Bronchial epithelial cell (primary cell): ENCODE measurements at places on chromosomes 12 and 14.

DNA sequence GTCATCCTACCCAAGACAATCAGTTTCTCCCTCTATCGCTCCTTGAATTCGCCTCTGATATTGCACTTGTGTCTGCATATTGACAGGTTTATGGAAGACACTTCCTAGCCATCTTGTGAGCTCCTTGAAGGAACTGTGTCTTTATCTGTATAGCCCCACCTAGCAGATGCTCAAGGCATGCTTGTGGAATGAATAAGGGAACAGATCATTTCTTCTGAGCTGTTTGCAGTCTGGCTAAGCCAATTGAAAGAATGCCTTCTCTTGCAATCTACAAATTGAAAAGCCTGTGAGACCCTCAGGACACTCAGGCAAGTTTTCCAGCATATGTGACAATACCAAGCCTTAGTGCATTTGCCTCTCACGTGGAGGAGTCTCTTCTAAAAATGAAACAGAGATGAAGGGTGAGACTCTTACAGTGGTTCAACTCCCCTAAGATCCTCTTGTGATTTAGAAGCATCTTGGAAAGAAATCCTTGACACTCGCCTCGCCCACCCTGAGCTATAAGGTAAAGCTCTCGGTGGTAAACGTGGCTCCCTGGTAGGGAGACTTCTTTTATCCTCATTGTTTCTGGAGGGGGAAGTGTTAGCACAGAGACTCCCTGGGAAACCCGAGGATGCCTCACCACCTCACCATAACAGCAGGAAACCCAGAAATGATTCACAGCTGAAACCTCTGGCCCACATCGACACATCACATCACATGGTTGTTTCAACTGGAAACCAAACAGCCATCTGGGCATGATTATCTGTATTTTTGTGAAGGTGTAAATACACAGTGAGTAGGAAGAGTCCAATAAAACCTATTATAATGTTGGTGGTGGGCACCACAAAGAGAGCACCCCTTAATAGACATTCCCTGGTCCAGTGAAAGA, 112.3 kb upstream of the BCL2L14 start:
- peak; percentile 93 for DNase-seq

DNA sequence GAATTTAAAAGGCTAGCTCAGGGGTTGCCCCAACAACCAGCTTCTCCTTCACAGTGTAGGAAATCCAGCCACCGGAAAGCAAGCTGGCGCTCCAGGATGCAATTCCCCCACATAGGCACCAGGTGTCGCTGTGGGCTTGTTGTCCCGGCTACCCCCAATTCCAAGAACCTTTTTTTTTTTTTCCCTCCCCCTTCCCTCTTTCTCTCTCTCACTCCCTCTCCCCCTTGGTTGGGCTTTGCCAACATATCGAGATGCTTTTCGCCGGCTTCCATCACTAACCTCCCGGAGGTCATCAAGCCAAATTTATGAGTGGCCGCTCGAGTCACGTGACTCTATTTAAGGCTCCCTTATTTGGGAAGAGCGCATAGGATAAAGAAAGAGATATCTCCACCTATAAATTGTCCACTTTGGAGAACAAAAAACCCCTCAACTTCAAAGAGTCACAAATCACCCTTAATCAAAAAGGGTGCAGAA, at the start of gene HOXC5:
HOXC5 (plus strand) TSS at position 424 of the 474 bp plus-strand sequence. CDS start 73 bp downstream, outside the sequence.
- DNase-seq = peak; percentile 49

DNA sequence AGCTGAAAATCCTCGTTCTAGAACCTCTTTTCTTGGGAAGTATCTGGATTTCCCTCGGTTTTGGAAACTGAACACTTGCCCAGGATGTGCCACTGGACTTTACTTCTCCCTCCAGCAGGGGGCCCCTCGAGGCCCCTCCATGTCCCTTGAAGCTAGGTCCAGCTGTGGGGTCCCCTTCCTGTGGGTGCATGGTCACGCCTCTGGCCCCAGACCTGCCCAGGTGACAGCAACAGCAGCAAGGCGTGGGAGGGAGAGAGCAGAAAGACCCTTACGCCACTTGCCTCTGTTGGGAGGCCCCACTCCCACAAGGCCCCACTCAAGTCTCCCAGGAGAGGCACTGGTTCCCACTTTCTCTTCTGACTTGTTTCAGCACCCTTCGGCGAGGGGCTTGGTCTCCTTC, 3.1 kb downstream of the SLC25A29 start:
- no peak for DNase-seq

DNA sequence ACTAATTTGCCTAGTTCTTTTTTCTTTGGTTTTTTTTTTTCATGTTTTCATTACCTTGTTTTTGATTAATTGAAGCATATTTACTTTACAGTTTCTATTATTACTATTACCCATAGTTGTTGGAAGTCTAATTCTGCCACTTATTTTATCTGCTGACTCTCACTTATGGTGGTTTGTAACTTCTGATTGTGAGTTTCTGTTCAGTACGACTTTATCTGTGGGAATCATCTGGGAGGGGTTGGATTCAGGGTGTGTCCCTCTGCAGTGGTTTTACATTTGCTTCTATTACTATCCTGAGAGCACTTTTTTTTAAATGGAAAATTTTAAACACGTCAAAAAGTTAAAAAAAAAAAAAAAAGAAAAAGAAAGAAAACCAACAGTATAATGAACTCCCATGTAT, 26.4 kb upstream of the SOS2 start:
- DNase-seq = no peak

GRCh38 chr12:20205854-20206253, 162.5 kb upstream of the PDE3A start:
- peak; percentile 15 for DNase-seq

DNA sequence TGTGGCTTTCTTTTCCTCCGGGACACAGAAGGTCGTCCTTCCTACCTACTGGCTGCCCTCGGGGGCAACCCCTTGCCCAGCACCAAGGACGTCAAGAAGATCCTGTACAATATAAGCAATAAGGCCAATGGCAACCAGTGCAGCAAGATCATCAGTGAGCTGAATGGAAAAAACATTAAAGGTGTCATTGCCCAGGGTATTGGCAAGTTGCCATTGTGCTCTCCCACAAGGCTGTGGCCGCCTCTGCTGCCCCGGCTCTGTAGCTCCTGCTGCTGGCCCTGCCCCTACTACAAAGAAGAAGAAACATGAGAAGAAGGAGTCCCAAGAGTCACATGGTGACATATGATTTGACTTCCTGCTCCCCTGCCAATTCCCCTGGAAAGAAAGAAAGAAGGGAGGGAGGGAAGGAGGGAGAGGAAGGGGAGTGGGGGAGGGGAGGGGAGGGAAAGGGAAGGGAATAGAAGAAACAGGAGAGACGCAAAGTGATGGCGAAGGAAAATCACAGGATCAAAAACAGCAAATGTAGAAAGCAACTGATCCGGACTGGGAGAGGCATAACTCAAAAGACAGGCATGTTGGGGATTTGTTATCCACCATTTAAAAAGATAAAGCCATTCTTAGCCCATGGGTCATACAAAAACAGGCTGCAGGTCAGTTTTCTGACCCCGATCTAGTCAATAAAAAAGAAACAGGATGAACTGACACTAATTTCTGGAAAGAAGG, 61.3 kb upstream of the RESF1 start:
- no peak for DNase-seq

DNA sequence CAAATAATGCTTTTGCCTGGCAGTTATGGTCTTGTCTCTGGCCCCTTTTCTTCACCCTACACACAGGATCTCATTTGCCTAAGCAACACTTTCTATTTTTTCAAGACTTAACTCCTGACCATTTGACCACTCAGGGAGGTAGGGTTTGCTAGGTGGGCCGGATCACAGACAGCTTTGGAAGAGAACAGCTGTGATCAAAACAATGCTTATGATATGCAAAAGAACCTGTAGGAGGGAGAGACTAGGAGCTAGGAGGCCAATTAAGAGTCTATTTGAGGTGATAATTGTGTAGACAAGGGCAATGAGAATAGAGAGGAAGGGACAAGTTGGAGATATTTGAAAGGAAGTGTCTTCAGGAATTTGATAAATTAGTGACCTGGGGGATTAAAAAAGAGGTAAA, 12.3 kb upstream of the DACT1 start:
- DNase-seq = no peak

DNA sequence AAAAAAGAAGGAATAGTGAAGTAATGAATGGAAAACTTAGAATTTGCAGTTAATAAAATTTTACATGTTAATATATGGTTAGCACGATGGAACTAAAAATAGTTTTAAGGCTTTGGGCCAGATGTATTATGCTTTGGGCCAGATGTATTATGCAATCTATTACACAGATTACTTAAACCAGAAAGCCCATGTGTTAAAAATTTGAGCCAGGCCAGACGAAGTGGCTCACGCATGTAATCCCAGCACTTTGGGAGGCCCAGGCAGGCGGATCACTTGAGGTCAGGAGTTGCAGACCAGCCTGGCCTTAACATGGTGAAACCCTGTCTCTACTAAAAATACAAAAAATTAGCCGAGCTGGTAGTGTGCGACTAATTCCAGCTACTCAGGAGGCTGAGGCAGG, 17.2 kb downstream of the IFT81 start:
- DNase-seq = no peak
